ENCODE measurements at places on chromosomes 13 and 19.
A peak's percentile ranks its signal among the peaks of the same experiment; 100 is the strongest.

GRCh38 chr19:38699647-38700349 lies 44.5 kb downstream of the CAPN12 start:
- no peak for DNase-seq

DNA sequence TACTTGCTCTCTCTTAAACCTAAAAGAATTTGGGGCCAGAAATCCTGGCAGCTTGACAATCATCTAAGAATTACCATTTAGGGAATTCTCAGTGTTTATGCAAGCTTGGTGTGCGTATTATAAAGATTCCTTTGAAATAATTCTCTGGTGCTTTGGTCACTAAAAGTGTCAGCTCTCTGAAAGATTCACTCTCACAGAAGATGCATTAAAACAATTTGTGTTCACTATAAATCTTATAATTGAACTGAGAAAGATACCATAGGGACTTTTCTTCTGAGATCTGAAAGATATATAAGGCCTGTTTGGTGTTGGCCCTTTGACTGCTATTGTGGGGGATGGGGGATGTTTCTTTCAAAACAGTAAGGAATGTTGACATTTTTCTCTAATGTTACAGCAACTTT lies 27.3 kb downstream of the EPSTI1 start:
- DNase-seq = no peak

GRCh38 chr19:49557641-49558325 lies 22.6 kb downstream of the NOSIP start:
- no peak for DNase-seq

GRCh38 chr13:113207460-113207859 lies 1.0 kb downstream of the PCID2 start:
- DNase-seq = no peak

- no peak for DNase-seq
These were observed 212.0 kb downstream of the SLC7A1 start for GRCh38 chr13:29383476-29383875.

- DNase-seq = no peak
These were observed 33.1 kb upstream of the MTIF3 start for GRCh38 chr13:27483421-27483820.

- no peak for DNase-seq
These were observed 56.2 kb upstream of the MYCBP2 start for GRCh38 chr13:77383097-77383496.

- DNase-seq = no peak
These were observed 45.6 kb upstream of the RAP2A start for GRCh38 chr13:97388373-97388772.

DNA sequence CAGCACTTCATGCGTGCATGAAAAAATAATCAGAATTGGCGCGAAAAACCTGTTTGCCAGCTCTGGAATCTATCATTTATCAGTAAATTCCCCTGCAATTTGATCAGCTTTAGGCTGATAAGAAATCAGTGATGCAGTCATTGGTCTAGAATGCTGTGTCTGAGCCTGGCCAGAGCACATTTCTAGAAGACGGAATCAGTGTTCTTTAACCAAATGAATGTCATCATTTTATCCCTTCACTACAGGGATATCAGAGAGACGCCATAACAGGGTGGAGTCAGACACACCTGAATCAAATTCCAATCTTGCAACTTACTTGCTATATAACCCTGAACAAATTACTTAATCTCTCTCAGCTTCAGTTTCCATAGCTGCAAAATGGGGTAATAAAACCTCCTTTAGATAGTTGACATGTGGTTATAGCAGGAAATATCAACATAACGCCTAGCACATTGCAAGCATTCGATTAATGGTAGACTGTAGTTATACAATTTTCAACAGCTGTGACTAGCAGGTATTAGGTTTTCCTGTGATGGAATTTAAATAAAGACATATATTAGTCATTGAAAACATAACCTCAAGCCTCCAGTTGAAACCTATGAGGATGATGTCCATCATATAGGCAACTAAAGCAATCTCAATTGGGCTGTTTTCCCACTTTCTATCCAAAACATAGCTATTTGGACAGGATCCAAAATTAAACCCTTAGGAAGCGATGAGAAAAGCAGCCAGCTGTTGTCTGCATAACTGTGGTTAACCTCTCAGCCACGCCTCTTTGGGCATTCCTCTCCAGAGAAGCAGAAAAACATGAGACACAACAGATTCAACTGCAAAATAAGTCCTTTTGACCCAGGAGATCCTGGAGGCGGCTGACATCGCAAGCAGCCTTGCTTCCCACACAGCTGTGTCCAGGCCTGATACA lies 51.6 kb upstream of the UBL3 start:
- peak; percentile 50 for DNase-seq
